Naive thymus-derived CD8-positive, alpha-beta T cell (primary cell): ENCODE measurements at places on chromosomes 2 and 18.

DNA sequence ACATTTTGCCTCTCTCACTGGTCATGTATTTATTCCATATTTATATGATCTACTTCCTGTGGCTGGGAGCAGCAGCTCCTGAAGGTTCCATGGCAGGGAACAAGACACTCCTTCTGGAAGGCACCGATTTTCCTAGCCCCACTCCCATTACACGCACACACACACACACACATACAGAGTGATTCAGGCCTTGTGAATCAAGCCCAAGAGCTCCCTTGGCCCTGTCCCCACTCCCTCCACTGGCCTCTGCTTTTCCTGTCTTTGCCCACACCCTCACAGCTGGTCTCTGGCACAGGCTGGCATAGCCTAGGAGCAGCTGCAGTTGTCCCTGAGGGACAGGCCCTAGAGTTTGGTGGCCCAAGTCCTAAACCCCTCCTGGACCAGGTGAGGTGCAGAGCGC lies 201.7 kb downstream of the NAPG start:
- DNase-seq = no peak

DNA sequence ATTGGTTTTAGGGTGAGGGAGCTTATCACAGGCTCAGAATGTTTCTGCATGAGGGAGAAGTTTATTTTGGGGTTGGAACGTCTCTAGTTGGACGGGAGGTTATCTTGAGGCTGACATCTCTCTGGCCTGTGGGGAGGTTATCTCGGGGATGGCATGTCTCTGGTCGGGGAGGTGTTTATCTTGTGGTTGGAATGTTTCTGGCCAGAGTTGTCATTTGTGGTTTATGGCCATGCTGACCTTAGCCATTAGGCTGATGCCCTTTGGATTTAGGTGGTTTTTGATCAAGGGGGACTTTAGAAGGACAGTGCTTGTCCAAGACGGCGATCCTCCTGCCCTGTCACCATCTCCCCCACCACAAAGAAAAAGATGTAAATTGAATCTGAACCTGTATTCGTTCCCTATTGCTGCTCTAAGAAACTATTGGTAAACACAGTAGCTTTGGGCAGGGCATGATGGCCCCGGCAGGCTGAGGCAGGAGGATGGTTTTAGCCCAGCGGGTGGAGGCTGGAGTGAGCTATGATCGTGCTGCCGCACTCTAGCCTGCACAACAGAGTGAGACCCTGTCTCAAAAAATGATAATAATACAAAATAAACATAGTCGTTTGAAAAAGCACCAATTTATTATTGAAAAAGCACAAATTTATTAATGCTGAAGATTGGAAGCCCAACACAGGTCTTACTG lies 17.8 kb upstream of the MPPE1 start:
- no peak for DNase-seq

DNA sequence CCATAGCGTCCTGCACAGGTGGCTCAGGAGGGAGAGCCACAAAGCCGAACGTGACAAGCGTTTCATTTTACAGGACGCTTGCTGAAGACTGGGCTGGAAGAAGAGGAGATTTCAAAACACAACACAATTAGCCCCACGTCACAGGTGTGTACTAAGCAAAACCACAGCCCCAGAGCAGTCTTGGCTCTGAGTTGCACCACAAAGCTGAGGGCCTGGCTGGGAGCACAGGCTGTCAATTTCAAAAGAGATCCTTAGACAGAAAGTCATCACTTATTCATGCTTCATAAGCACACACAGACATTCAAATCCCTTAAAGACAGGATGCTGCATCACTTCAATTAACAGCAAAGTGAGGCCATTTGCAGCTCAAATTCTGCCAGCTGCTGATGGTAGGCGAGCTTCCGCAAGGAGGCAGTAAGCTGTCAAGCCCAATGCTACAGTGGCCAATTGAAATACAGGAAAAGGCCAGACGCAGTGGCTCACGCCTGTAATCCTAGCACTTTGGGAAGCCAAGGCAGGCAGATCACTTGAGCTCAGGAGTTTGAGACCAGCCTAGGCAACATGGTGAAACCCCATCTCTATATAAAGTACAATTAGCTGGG lies 79.6 kb downstream of the SKA1 start:
- DNase-seq = no peak

- DNase-seq = no peak
Observed at GRCh38 chr2:191155608-191156071, 4.8 kb upstream of the STAT4 start.

GRCh38 chr2:28445448-28446258 lies 50.2 kb upstream of the PLB1 start:
- DNase-seq = no peak

- no peak for DNase-seq
Observed at GRCh38 chr2:227614740-227615139, at the start of gene SCYGR3. TSS of gene SCYGR3 (minus strand) at chr2:227614840. CDS start at chr2:227614840, 0 bp downstream.

DNA sequence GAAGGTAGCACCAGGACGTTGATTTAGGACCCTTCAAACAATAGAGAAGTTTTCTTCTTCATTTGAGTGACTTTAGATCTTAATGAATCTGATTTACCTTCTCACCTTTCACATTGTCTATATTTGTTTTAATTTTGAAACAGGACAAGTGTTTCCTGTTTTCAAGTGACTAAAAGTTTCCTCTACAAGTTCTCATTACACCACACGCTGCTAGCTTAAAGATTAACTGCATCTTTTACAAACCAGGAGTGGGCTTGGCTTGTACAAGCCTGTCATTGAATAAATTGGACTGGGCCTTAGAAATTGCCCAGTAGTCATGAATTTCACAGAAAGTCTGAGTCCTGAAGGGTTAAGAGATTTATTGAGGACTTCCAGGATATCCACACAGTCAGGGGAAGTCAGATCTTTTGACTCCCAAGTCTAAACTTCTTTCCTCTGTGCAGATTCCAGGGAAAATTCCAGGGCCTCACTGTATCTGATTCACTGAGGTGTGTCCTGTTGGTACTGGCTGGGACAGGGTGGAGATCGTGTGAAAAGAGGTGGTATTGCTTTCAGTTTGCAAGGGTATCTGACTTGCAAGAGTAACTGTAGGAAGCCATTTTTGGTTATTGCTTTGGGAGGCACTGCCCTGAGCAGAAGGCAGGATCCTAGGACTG lies 3.4 kb downstream of the SGPP2 start:
- DNase-seq = no peak

DNA sequence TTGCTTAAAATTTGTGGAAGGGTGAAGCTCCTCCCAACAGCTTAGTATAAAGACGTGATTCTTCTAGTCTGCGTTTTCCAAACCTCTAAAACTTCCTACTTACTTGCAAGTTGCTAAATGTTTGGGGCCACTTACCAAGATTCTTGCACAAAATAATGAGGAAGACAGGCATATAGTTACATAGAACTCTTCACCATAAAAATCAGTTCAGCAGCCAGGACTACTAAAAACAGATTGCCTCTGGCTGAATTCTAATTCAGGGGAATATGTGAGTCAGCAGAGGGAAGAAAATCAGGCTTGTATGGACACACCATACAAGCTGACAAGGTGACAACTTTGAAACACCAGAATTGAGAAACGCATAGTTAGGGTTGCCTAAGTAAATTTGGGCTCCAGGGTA lies 2.8 kb upstream of the PEX13 start:
- DNase-seq = no peak

GRCh38 chr2:127581516-127582490 lies 46.3 kb downstream of the MYO7B start:
- DNase-seq = no peak

DNA sequence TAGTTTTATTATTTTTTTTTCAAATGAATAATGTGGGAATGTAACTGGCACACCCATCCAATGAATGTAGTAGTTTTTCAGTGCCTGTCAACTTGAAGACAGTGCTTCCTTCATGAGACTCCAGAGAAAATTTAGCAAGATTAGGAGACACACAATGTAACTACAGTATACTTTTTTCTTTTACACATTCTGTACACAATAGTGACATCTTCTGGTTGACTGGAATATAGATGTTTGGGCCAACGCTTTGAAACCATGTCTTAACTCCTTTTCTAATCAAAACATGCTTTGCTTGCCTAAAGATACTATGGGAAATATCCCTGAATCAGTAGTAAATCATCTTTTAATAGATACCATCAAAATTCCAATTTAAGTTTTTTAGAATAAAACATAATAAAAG lies 229.5 kb upstream of the ZC3H15 start:
- DNase-seq = no peak

GRCh38 chr2:72028996-72029395 lies 118.7 kb downstream of the CYP26B1 start:
- DNase-seq = no peak

GRCh38 chr2:193845604-193846003 lies 1650.9 kb upstream of the TMEFF2 start:
- DNase-seq = no peak

DNA sequence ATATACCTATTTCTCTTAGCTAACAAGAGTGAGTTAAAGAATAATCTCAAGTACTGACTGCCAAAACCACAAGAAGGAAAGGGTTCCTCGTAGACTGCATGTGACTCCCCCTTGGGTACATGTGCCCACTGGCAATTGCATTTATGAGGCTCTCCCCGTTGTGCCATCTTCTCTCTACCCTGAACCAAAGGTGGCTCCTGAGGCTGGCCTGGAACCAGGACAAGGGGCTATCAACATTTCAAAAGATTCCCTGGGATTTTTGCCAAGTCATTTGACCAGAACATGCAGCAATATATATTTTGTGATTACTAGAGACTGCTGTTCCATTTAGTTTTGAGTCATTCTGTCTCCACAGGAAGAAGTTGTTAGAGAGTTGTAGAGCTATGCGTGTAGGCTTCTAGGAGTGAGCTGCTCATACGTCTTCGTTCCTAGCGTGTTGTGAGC lies 45.8 kb downstream of the LAMA3 start:
- DNase-seq = no peak

GRCh38 chr2:223104336-223105132 lies 52.5 kb downstream of the KCNE4 start:
- DNase-seq = no peak

DNA sequence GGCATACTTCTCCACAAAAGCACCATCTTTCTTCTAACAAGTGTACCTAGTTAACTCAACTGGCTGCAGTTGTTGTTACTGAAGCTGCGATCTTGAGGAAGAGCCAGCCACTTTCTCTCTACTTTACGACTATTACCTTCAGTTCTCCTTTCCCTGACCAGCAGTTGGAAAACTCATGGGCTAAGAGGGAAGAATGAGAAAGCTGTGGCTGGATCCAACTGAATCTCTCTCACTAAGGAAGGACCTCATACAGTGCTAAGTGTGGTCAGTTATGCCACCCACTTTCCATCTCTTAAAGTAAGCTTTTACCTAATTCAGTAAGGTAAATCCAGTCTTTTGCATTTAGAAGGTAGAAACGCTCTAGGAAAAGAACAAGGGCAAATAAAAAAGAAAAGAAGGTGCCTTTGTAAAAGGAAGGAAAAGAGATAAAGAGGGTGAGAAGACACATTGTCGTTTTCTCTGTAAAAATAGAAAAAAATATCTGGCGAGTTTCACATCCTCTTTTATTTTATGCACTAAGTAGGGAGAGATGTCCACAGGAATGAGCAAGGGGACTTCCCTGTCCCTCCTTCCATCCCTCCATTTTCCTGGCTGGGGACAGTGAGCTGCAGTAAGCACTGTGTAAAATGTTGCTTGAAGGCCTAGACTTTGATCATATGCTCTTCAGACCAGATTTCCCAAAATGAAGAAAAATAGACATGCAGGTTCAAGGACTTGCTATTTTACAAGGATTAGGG lies 73.4 kb downstream of the PLEKHM3 start:
- no peak for DNase-seq

- no peak for DNase-seq
Observed at GRCh38 chr2:101751875-101752619, 54.5 kb downstream of the MAP4K4 start.

GRCh38 chr2:104844807-104845551 lies 8.9 kb upstream of the POU3F3 start:
- no peak for DNase-seq

- DNase-seq = no peak
Observed at GRCh38 chr2:119276864-119277263, 53.2 kb downstream of the STEAP3 start.

DNA sequence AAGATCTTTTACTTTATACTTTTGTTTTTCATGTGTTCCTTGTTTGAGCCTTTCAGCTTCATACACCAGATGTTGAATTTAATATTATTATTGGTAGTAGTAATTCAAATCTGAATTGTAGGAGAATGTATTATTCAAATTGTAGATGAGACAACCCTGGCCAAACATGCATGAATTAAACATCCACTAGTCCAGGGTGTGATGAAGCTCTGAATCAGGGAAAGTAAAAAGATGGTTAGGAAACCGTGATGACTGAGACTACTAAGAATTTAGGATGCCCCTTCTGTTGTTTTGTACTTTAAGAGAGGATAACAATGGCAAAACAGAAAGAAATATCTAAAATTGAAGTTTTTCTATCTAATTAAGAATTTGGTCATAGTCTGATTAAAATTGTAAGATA lies 227.8 kb upstream of the CDH2 start:
- no peak for DNase-seq

DNA sequence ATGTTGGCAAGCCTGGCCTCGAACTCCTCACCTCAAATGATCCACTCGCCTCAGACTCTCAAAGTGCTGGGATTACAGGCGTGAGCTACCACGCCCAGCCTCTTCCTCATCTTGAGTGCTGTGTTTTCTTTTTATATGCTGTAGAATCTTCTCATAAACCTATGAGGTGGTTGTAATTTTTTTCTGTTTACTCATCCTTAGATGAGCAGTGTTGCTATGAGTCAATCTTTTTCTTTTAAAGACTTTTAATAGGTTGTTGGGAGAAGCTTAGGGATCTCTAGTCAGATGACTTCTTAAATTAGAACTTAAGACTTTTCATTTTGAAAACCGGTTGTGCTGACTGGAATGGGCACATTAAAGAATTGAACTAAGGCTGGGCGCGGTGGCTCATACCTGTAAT lies 8.7 kb upstream of the AAK1 start:
- DNase-seq = no peak

DNA sequence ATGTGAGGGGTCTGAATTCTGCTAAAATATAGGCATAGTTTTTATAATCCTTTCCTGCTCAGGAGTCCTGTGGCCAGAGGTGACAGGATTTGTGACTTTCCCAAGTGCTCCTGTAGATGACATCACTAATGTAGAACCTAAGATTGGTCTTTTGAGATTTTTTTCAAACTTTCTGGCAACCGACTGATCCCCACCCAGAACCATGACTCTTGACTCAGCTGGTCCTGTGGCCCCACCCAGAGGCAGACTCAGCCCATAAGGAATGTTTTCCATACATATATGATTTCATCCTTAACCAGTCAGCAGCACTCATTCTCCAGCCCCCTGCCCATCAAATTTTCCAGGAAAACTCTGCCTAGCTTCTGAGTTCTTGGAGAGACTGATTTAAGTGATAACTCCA lies 46.8 kb downstream of the COMMD1 start:
- DNase-seq = no peak

GRCh38 chr2:234869969-234870368 lies 81.8 kb upstream of the SH3BP4 start:
- no peak for DNase-seq

GRCh38 chr18:5073026-5073944 lies 123.8 kb downstream of the AKAIN1 start:
- peak; percentile 16 for DNase-seq
